ENCODE measurements at places on chromosomes 2 and 18.

- no peak for DNase-seq
Measured at GRCh38 chr18:50950626-50951025, 17.2 kb upstream of the ELAC1 start.

DNA sequence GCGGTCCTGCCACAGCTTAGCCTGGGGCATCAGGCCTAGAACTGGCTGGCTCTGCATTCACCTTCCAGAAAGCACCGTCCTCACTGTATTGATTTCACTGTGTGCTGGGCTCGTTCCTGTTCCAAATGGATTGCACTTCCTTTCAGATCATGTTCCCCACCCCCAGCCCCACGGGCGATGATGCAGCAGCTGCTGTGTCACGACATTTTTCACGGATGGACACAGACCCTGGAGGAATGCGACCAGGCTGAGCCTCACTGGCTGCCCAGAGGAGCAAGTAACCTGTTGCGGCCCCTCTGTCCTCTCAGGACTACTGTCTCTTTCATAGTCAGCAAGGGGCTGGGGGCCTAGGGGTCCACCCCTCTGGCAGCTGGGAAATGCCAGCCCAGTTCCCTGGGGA is 50.3 kb downstream of the CAPN13 start:
- no peak for DNase-seq

DNA sequence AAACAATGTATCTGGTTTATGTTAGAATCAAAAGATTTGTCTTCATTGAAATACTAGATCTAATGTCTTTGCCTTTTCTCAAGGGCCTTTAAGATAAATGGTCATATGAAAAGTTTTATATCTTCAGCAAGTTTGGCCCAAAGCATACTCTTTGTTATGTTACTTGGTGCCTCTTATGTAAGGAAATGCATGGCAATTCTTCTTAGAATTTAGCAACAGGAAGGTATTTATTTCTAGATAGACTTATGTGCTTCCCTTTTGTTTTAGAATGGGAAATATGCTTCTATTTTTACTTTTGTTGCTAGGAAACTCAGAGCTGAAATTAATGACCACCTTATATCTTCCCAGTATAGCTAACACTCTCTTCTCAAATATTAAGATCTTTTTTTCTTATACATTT is 117.4 kb upstream of the DLX2 start:
- no peak for DNase-seq

- DNase-seq: no peak
Measured at GRCh38 chr2:80519121-80519643, 214.6 kb upstream of the LRRTM1 start.

- no peak for DNase-seq
Measured at GRCh38 chr2:136531731-136532130, 233.6 kb upstream of the THSD7B start.

DNA sequence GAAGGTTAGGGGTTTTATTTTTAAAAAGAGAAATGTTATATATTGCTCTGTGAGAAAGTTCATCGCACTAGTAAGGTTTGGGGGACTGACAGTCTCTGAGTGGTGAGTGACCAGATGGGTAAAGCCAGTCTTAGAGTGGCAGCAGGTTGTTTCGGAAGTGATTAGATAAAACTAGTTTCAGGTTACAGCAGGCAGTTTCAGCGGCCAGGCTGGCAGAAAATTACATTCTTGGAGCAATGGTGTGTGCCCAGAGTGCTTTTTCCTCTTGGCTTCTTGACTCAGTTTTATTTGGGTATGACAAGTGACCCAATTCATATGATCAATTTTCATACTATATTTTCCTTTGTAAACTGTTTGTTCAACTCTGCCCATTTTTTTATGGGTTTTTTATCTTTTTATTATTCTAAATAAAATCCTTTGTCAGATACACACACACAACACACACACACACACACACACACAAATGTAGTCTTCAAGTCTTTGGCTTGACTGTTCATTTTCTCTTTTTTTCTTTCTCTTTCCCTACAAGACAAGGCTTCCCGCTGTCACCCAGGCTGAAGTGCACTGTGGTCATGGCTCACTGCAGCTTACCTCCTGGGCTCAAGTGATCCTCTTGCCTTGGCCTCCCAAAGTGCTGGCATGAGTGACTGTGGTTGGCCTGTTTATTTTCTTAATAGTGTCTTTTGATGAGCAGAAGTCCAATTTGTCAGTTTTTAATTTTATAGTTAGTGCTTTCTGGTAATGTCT is 30.9 kb downstream of the RALBP1 start:
- no peak for DNase-seq

DNA sequence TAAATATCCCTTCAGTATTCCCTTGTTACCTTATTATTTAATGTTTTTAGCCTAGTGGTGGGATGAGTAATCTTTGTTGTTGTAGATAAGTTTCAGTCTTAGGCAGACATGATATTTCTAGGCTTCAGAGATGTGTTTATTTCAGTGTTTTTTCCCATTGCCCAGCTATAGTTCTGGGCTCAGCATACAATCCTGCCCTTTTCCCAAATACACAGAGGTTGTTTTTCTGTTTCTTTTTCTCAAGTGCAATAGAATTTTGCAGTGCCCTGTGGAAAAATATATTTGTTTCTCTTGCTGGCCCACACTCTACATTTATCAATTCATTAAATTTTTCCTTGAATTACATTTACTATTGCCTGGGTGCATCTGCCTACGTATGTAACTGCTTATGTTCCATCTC is 321.8 kb downstream of the KCNJ3 start:
- no peak for DNase-seq

- no peak for DNase-seq
Measured at GRCh38 chr2:104914509-104914908, 60.6 kb downstream of the POU3F3 start.

DNA sequence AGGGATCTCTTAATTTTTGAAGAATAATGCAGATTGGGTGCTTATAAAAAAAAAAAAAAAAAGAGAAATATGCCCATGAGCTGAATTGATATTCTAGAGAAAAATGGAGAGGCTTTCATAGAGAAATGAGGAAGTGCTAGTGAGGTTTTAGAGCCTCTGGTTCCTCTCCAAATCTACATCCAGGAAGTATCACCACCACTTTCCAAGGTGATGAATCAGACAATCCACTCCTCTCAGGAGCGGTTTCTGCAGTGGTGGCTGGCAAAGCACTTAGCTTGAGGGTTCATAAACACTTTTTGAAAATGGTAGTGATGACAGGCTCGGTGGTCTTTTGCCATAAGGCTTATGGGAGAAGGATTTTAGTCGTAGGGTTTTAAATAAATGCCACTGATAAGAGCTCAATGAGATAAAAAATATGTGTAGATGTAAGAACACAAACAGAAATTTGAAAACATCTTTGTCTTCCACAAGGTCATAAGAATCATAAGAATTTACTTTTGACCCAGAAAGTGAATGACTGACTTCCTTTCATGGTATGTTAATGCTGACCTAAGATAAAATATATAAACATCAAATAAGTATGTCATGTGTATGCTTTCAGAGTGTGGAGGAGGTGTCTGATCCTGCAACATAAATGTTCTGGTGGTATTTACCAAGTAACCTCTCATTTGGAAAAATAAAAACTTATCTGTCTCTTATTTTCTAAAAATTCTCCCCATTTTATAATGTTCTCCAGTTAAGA is 42.1 kb upstream of the DSG1 start:
- no peak for DNase-seq

DNA sequence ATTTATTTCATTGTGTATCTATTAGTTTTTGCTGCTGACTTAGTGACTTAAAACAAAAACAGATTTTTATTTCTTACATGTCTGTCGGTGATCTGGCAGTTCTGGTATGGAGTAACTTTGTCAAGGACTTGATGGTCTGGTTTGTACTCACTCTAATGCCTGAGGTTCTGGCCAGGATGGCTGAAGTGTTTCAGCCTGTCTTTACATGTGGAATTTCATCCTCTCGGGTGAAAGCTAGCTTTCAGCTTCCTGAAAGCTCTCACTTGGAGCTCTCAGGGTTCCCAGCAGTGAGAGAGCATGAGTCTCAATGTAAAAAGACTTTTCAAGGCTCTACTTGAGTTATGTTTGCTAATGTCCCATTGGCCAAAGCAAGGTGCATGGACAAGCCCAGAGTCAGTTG is 216.4 kb downstream of the NR4A2 start:
- no peak for DNase-seq
